ENCODE measurements at places on chromosomes 1 and 21. TPM values are rescaled to one million over a fixed set of nuclear protein-coding genes. Genes with fewer than 3 reads are reported as not detected.

The TMEM201 gene
- 3.7 TPM for polyA plus RNA-seq

The DRAXIN gene
- 0.18 TPM for polyA plus RNA-seq

The SPRR2G gene
- not detected for polyA plus RNA-seq

DNA sequence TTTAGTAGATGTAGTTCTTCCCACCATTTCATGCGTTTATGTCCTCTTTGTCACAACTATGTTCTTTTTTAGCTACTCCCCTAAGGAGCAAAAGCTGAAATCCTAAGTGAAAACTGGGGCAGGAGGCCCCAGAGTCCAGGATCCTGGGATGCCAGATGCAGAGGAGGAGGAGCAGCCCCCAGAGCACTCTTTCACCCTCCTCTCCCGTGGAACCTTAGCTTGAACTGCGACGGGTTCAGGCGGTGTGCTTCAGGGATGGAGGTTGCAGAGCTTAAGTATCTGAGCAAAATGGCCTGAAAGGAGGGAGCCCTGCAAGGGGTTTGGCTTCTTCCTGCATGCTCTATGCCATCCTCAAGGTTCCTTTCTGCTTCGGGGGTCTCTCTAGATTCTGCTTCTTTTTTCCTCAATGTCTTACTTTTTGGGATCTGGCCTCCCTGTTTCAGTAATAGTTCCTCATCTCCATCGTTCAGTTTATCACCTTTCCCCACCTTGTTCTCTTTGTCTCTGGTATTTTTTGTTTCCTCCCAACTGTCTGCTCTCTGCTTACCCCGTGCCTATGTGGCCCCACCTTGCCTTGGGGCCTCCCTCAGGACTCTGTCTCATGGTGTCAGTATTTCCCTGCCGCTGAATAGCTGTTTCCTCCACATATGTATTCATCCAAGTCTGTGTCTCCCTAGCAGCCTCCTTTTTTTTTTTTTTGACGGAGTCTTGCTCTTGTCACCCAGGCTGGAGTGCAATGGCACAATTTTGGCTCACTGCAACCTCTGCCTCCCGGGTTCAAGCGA is 2.7 kb upstream of the NHLH1 start:
- H3K4me3 ChIP-seq: no peak overlapping the region
- DNase-seq: no peak
- H3K27ac ChIP-seq: no peak overlapping the region
- H3K27me3 ChIP-seq: peaks cover 3% of the 10 kb centered on the region
- no peaks in the 10 kb centered on the region for H3K4me1 ChIP-seq

- peaks cover under 1% of the 10 kb centered on the region for H3K4me1 ChIP-seq
- H3K4me3 ChIP-seq: no peak overlapping the region
- H3K27ac ChIP-seq: no peak overlapping the region
- H3K27me3 ChIP-seq: peaks cover 15% of the 10 kb centered on the region
These were observed 6.2 kb downstream of the WNT9A start for GRCh38 chr1:227941509-227942020.

- DNase-seq: no peak
- no peaks in the 10 kb centered on the region for H3K27me3 ChIP-seq
- no peak overlapping the region for H3K4me3 ChIP-seq
- H3K27ac ChIP-seq: peak overlapping the region; percentile 54
- peaks cover 29% of the 10 kb centered on the region for H3K4me1 ChIP-seq
These were observed 30.5 kb downstream of the SIPA1L2 start for GRCh38 chr1:232599178-232600041.

- H3K4me3 ChIP-seq: no peak overlapping the region
- H3K27ac ChIP-seq: no peak overlapping the region
- no peak for DNase-seq
These were observed 75.7 kb downstream of the PTPN14 start for GRCh38 chr1:214475746-214476145.
